ENCODE measurements at places on chromosomes 6 and 20.

DNA sequence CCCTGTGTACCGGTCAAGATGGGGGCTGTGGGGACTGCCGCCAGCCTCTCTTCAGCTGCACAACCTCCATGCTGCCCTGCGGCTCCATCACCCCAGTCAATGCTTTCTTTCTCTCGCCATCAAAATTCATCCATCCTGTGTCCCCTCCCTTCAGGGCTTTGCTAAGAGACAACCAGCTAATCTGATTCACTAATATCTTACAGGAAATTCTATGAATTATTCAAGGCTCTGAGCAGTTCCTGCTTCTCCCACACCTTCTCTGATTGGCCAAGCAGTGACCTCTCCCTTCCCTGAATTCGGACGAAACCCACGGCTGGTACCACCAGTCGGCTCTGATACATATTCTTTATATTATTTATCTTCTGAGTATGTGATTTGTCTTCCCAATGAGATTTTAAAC, 13.8 kb downstream of the ITPR3 start:
- DNase-seq, result no peak

DNA sequence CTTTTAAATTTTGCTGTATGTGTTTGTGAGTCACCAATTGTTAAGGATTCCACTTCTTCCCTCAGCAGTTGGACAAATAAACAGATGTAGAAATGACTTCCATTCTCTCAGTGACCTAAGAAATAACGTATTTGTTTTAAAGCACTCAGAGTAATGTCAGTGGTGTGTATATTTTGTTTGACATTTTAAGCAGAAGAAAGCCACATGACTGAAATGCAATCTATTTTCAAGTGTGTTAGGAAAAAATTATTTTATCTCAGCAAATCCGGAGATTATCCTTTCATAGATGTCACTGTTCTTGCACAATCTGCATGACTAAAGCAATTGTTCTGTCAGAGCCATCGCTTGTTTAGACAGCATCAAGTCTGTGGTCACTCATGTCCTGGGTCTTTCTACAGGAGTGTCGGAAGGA, 77.1 kb downstream of the JAG1 start:
- peak; percentile 96 for DNase-seq

DNA sequence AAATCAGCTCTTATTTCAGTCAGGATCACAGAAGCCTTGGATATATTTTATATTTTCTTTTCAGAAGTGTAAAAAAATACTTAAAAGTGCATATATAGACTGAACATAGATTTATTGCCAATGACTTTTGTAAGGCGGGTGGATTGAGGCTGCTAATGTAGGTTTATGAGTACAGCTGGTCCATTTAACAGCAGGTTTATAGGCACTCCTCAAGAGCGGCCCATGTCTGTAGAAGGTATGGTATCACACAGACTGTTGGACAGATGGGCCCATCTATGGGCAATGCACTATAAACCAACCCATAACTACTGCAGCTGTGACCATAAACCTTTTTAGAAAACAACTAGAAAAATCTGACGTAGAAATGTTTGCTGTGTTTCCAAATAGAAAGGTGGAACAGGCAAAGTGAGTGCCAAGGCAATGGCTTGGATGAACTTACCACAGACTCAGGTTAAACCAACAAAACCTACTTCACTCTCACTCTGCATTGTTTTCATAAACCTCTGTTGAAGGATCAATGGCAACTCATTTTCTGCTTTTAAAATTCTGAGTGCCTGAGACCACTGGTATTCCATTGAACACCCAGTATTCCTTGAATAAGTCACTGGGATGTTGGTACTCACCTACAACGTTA, 170.6 kb upstream of the EYA4 start:
- DNase-seq, result no peak

DNA sequence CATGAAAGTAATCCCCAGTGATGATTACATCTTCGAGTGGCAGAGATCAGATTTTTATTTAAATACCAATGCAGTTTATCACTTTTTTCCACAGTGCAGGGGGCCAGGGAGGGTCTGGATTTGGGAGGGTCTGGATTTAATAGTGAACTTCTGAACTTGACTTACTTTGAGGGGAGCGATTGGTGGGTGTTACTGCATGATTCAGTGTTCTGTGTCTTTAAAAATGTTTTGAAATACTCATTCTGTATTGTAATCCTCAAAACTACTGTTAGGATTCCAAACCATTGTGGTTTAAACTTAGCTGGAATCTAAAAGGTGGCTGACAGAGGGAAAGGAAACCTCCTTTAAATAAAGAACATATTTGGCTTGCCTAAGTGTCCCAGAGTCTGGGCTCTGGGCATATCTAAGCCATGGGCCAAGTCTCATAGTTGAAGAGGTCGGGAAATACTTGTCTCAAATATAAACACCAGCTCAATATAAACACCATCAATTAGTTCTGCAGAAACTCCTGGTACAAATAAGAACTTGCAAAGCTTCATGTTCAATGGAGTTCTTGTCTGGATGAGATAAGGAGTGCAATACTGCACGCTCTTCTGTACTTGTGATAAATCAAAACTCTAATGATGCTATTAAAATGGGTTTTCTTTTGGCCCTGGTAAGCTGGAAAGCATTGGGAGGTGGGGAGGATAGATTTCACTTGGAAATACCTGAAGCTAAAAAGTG, 14.4 kb downstream of the JARID2 start:
- peak; percentile 82 for DNase-seq

- DNase-seq, result no peak
These were observed 132.4 kb downstream of the DNAH8 start for GRCh38 chr6:38847497-38847896.

- no peak for DNase-seq
These were observed 133.0 kb downstream of the GPX5 start for GRCh38 chr6:28658475-28659249.

GRCh38 chr6:13390658-13391057, 62.3 kb upstream of the TBC1D7 start:
- no peak for DNase-seq

DNA sequence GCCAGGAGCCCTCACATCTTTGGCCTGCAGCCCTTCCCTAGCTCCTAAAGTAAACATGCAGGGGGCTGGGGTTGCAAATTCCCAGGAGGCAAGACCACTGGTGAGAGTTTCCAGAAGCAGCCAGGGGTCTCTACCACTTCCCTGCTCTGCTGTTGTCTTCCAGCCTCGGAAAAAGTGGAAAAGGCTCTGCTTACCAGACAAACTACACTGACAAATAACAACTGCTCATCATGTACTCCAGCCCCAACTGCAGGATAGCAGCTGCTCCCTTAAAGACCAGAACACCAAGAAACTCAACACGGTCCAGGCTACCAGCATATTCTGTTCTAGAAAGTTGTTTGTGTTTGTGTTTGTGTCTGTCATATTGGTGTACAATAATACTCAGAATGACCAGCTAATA, 187.5 kb upstream of the MARCKS start:
- DNase-seq, result no peak

- no peak for DNase-seq
These were observed 7.2 kb upstream of the ZSCAN9 start for GRCh38 chr6:28217890-28218289.

GRCh38 chr6:155154158-155154830, 109.5 kb upstream of the CLDN20 start:
- peak; percentile 91 for DNase-seq

GRCh38 chr20:54132612-54133433, 41.0 kb downstream of the CYP24A1 start:
- DNase-seq, result peak; percentile 97

DNA sequence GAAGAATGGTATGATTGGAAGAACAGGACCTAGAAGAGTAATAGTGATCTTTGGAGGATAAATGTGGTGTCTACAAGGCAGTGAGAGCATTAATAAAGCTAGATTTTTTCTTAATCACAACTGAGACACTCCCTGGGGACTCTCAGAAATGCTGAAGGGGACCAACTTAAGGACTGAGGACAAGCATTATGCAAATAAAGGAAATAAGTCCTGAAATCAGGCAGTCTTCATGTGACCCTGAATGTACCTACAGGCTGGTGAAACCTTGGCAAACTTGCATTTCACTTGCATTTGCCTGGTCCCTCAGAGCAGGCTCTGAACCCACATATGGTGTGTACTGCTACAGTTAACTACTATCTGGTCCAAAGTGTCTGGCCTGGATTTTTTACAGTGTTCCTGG, 19.3 kb upstream of the TTK start:
- no peak for DNase-seq

DNA sequence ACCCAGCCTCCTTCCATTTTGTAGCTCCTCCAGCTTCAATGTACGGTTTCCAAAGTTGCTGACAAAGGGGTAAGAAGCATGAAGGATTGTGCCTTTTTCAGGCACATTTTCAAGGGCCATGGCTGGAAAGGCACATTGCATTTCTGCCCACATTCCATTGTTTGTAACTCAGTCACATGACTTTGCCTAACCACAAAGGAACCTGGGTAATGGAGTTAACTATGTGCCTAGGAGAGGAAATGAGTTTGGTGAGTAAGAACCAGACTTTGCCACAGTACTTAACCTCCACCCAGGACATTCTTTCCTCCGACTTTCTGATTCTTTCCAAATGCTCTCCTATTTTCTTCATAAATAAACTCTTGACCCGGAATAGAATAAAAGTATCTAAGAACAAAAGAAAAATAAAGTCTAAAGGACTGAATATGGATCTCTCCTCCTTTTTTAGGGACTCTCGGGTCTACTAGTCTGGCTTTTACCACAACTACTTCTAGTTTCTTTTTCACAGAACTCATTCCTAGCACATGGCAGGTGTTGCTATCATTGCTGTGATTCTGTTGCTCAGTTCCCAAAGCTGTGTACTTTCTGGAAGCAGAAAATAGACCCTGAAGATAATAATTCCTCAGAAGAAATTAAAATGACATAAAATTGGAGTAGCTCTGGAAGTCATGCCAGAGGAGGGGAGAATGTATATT, 81.5 kb upstream of the ISM1 start:
- DNase-seq, result peak; percentile 15

- DNase-seq, result no peak
These were observed 904.1 kb upstream of the MANEA start for GRCh38 chr6:94673251-94673650.

DNA sequence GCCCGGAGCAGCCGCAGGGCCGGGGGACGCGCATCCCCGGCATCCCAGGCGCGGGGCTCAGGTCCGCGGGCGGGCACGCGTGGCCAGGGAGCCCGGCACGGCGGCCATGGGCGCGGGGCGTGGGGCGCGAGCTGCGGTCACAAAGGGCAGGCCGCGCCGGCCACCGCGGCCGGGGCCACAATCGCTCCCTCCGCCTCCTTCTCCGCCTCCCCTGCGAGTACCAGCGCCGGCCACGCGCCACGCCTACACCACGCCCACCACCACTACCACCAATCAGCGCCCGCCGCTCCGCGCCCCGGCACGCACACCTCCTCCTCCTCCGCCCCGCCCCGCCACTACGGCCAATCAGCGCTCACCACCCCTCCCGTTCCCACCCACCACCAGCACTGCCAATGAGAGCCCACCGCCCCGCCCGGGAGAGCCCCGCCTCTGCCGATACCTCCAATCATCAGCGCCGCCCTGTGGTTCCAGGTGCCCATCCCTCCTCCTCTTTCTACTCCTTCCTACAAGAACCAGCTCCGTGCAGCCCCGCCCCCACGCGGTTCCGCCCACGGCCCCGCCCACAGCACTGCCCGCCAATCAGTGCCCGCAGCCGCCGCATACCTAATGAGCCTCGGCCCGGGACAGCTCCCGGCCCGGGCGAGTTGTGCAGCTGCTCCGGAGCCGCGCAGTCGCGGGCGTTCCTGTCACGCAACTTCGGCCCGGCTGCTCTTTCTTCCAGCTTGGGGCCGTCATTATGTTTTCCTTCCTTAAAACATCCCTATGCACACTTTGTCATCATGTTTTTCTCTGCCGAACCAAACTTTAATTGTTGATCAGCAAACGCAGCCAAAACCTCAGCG, at the start of gene RPS6KA2:
TSS of gene RPS6KA2 (minus strand) at position 219 of the 842 bp plus-strand sequence. CDS start 232 bp downstream, outside the sequence.
- DNase-seq, result peak; percentile 100

DNA sequence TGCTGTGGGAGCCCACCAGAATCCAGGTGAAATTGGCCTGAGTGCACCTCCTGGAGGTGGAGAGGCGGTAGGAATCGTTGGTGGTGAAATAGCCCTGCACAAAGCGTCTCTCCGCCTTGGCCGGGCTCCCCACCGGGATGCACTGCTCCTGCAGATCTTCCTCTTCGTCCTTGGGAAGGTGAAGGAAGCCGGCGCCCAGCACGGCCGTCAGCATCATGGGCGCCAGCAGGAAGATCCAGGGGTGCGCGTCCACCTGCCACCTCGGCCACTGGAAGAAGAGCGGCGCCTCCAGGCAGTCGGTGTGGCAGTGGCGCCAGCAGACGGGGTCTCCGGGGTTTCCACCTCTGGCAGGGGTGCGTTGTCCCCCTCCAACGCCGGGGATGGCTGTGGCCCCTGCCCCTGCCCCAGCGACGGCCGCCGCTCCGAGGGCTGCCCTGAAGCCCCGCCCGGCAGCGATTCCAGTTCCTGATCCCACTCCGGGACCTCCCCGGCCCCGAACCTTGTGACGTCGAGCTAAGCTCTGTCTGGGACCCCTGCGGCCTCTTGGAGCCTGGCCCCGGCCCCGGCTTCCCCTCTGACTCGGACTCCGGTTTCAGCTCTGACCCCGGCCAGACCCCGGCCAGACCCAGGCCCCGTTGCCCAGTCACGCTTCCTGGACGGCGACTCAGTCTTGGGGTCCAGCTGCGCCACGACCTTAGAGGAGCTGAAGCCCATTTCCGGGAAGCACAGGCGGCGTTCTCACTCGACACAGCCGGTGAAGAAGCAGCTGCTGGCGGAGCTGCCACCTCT, 91.9 kb downstream of the CD164 start:
- DNase-seq, result no peak

GRCh38 chr6:21321076-21321475, 272.5 kb upstream of the SOX4 start:
- DNase-seq, result no peak

- DNase-seq, result no peak
These were observed 318.0 kb downstream of the GRIK2 start for GRCh38 chr6:101711518-101711917.

DNA sequence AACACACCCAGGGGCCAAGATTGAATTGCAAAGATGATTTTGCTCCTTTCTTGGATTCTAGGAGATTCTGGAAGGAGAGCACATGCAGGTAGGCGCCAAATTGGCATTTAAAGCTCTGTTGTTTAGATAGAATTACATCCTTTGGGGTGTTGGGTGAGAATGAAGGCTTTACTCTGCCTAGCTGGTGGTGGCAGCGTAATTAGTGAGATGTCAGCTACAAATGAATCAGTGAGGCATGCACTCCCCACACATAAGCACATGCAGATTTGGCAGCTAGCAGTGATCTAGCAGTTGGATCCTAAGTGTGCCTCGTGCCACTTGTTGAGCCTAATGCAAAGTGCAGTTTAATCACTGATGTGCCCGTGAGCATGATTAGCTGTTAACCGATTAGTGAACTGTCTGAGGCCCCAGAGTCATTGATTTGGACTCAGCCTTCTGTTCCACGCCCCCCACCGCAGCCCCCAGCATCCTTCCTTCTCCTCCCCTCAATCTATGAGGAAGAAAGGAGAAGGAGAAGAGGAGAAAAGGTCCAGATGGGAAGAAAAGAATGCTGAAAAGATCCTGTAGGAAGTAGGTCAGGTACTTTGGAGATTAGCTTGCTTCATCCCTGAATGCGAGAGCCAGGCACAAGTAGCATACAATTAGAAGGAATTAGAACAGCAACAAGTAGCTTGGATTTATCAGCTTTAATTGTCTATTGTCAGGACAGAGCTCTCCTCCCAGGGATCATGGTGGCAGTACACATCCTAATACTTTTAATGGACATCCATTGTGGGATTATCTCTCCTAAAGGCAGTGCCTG, 6.0 kb upstream of the PRDM1 start:
- DNase-seq, result no peak

All from EH (cell line).